ENCODE measurements at places on chromosomes 3 and 15.

DNA sequence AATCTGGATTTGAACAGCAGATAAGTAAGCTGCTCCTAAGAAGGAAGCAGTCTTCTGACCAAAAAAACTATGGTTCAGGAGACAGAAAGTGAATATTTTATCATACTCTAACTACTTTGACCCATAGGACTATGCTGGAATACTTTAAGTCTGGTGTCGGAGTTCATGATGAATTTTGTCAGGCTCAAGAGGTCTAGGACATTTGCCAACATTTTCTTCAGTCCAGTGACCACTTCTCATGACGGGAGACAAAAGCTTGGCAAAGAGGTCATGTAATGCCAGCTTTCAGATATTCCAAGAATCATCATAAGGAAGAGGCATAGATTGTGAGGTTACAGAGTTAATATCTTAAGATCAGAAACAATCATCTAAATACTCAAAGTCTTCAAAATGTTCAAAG, 20.5 kb upstream of the DCBLD2 start:
- peak; percentile 67 for DNase-seq

- no peak for DNase-seq
Measured at GRCh38 chr3:55538158-55538557, 51.1 kb upstream of the WNT5A start.

DNA sequence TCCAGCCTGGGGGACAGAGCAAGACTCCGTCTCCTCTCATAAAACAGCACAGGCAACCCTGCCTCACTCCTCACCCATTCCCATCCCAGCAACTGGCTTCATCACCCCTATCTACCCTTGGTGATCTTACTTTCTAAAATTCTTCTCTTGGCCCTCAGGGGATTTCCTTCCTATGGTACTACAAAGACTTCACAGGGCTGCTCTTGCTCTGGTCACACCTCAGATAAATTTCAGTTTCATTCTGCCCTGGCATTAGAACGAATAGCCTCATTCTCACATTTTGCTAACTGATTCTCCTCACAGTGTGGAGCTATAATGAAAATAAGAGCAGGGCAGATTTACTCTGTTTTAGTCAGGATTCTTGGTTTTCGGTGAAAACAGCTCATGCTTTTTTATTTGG, 22.1 kb upstream of the CRBN start:
- no peak for DNase-seq

DNA sequence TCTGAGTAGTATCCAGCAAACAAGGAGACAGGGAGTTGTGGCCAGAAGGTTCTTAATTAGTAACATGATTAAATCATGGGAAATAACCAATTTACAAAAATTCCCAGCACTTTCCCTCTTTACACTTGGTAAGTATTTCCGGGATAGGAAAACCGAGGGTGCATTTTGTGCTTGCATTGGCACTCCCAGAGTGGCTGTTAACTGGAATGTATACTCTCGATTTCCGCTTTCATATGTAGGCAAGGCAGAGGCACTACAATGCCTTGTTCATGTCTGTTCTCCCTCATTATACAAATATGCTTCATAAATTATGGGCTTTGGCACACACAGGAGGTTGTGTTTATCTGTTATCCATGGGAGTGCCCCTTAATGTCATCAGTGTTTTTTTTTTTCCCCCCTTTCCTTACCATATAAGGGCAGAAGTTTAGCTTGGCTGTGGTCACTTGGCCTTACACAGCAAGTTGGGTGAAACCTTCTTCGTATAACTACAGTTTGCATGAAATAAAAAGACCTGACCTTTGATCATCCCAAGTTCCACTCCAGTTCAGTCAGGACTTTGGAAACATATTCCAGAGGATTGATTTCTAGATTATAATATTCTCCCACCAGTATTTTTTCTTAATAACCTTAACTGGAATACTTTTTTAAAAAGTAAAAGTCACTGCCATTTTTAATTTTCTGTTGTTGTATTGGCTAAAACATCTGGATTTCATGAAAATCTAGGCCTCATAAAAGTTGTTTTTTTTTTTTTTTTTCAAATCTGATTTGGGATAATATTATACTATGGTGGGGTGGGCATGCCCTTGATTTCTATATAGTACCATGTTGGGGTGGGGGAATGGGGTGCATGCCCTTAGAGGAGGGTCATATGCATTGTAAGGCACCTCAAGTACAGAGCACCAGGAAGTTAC, 8.9 kb downstream of the TPM1 start:
- DNase-seq: peak; percentile 73

- DNase-seq: no peak
Measured at GRCh38 chr15:62437753-62438152, 272.7 kb upstream of the C2CD4B start.

GRCh38 chr3:55173504-55173903, 245.6 kb upstream of the LRTM1 start:
- no peak for DNase-seq

DNA sequence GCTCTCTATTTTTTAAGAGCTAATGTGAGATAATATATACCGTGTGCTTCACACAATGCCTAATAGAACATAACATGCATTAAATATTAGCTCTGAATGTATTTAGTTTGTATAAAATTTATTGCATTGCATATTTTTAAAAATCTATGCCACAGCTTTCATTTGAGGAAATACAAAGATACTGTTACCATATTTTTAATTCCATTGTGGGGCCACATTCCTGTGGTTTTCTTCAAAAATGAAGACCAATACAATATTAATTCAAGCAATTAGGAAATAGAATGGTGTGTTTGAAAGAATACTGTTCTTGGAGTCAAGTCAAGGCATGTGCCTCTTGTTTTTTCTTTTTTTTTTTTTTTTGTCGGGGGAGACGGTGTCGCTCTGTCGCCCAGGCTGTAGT, 95.4 kb upstream of the CADPS start:
- DNase-seq: no peak

- DNase-seq: no peak
Measured at GRCh38 chr3:95595416-95596075, 1218.8 kb upstream of the EPHA6 start.

GRCh38 chr15:82689147-82689546, 20.5 kb downstream of the AP3B2 start:
- DNase-seq: no peak

GRCh38 chr3:121707531-121708273, 41.8 kb downstream of the GOLGB1 start:
- DNase-seq: no peak

DNA sequence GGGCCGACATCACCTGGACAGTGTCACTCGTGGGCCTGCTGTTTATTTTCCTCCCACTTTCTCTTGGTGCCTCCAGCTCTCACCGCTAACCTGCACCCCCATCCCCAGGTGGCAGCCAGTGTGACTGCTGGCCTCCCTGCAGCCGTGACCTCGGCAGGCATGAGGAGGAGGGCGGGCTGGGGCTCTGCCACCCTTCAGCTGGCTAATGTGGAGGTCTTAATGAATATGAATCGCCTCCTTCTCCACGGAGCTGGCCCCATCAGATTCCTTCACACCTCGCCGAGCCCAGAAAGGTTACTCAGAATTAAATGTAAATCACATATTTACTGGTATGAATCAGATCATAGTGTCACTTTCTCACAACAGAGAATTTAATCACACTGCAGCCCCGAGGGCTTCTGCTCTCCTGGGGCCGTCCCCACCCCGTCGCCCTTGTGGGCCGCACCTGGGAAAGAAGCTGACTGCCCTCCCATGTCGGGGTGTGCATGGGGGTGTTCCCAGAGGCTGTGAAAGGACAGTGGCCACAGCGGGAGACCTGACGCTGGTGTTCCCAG, 171.1 kb upstream of the TLE3 start:
- peak; percentile 91 for DNase-seq

DNA sequence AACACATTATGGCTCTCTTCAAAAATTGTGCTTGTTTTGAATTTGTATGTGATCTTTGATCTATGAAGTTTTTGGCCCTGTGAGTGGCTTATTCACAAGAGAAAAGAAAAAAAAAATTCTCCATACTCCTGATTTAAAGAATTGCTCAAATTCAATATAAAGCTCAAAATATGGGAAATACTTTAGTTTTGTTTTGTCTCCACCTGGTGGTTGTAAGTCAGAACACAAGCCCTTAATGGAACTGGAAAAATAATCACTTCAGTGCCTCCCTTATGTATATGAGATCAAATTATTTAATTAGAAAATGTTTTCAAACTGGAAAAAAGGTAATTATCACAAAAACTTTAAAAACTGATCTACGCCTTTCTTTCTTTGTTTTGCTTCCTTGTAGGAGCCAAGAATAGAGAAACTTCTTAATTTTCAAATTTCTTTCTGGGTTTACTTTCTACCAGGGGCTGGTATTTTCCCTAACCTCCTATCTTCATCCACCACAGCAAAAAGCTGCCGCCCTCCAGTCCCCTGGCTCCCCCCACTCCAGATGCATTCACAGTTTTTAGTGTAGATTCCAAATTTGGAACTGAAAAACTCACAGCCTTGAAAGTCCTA, 50.6 kb downstream of the SERP1 start:
- peak; percentile 66 for DNase-seq

GRCh38 chr3:164174059-164174458, 904.2 kb downstream of the SI start:
- DNase-seq: no peak

GRCh38 chr3:197424674-197425484, 126.5 kb upstream of the DLG1 start:
- DNase-seq: no peak

- DNase-seq: peak; percentile 47
Measured at GRCh38 chr3:127406309-127407025, 118.6 kb upstream of the PRR20G start.

- DNase-seq: peak; percentile 20
Measured at GRCh38 chr3:102235679-102236078, 199.1 kb upstream of the ZPLD1 start.

- peak; percentile 13 for DNase-seq
Measured at GRCh38 chr3:14175383-14176037, 2.9 kb downstream of the XPC start.

DNA sequence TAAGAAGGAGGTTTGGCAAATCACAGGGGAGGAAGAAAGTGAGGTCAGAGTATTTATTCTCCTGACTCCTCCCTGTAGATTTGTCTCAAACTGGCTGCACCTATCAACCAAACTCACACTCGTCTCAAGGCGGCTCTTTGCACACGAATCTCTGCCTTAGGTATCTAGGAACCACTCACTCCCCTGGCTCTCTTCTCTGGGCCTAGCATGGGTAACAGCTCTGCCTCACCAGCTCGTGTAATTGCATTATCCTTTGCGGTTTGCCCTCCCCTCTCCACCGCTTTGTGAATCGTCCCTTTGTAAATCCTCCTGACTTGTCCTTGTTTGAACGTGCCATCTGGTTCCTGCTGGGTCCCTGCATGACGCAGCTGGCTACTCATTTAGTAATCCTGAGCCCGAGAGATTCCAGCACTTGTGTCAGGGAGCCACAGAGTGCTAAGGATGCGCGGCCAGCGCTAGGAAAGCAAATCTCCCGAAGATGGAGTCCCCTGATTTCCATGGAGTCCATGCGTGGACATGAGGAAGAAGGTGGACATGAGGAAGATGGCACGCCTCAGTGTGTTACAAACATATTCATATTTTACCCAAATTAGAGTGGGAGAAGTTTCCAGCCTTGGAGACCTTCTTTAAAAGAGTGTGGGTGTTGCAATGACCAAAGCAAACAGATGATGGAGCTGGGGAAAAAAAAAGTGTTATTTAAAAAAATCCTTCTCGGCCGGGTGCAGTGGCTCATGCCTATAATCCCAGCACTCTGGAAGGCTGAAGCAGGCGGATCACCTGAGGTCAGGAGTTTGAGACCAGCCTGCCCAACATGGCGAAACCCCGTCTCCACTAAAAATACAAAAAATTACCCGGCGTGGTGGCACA, 26.7 kb downstream of the NRROS start:
- peak; percentile 61 for DNase-seq

- DNase-seq: no peak
Measured at GRCh38 chr3:29747991-29748390, 467.1 kb downstream of the RBMS3 start.

DNA sequence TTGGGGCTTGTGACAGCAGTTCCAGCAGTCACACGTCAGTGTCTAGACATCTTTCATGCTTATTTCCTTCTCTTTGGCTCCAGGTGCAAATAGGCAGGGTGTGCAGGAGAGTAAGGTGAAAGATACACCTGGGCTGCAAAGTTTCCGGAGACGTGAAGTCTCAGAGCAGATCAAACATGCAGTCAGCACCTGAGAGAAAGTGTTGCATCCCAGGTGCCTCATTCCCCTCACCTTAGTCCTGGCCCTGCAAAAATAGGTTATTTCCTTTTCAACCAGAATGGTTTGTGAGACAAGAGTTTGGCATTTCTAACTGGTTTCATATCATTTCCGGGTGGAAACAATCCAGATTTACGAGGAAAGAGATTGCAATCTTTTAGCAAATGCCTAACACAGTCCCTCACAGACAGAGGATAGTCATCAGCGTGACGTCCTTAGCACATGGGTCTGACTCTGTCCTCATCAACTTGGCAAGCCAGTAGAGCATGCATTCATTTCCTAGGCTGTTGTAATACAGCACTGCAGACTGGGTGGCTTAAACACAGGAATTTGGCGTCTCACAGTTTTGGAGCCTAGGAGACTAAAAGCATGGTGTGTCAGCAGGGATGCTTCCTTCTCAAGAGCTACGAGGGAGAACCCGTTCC, 58.2 kb upstream of the ARRDC4 start:
- peak; percentile 94 for DNase-seq

- peak; percentile 62 for DNase-seq
Measured at GRCh38 chr3:17645074-17645698, 97.2 kb downstream of the TBC1D5 start.

DNA sequence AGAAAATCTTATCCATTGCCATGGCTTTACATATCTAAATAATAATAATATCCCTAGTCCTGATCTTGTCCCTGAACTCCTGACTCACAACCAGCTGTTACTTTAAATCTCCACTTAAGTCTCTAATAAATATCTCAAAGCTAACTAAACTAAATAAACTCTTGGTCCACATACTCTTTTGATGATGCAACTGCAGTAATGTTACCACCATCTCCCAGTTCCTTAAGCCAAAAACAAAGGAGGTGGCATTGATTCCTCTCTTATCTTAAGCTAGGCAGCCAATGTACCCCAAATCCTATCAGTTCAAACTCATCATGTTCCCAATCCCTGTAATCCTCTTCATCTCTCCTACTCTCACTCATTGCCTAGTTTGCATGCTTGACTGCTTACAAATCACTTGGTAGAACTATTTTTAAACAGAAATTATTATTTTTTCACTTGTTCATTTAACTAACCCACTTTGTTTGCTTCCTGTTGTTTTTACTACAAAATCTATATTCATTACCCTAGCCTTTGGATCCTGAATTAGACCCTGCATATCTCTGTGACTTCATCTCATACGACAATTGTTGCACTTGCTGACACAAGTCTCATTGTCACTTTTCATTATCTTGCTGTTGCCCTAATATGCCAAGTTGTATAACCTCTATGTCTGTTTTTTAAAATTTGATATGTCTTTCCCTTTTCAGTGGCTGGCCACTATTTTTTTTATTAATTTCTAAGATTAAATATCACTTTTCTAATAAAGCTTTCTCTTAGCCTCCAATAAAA, 462.2 kb downstream of the ZPLD1 start:
- DNase-seq: no peak
